Fibroblast of skin of abdomen (primary cell): ENCODE measurements at places on chromosomes 12 and 14.

- peak; percentile 58 for DNase-seq
Observed at GRCh38 chr14:75042035-75042434, 9.2 kb downstream of the MLH3 start.

- DNase-seq: no peak
Observed at GRCh38 chr14:101113108-101113612, 209.6 kb upstream of the RTL1 start.

- DNase-seq: no peak
Observed at GRCh38 chr12:97061171-97061570, 154.1 kb downstream of the NEDD1 start.

DNA sequence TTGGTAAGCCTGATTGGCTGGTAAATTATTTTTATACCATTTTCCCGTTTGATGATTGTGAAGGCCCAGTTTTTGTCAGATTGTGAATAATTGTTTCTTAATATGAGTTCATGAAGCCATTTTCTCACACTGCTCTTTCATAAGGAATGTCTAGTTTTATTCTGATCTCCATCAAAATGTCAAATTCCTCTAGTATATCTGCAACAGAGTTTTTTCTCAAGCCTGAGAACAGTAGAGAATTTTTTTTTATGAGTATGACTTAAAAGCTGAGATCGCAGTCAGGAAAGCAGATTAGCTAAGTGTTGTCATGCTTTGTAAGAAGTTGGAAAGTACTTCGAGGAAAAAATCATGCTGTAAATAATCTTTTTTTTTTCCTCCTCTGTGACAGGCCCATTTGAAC, 484.9 kb upstream of the ATP2B1 start:
- DNase-seq: no peak

DNA sequence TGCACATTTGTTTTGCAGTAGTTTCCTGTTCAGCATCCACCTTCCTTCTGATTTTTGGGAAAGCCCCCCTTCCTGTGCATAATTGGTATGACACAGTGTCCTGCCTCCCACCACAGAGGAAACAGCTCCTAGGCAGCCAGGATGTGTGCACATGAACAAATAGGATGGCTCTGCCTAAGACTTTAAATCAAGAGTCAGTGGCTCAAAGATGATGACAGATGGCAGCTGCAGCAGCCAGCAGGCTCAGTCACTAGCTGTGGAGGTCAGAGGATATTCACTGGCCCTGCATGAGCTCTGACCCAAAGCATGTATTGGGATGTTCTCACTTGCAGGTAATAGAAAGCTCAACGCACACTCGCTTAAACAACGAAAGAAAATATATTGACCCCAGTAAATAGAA, 90.3 kb downstream of the KCNK10 start:
- no peak for DNase-seq

DNA sequence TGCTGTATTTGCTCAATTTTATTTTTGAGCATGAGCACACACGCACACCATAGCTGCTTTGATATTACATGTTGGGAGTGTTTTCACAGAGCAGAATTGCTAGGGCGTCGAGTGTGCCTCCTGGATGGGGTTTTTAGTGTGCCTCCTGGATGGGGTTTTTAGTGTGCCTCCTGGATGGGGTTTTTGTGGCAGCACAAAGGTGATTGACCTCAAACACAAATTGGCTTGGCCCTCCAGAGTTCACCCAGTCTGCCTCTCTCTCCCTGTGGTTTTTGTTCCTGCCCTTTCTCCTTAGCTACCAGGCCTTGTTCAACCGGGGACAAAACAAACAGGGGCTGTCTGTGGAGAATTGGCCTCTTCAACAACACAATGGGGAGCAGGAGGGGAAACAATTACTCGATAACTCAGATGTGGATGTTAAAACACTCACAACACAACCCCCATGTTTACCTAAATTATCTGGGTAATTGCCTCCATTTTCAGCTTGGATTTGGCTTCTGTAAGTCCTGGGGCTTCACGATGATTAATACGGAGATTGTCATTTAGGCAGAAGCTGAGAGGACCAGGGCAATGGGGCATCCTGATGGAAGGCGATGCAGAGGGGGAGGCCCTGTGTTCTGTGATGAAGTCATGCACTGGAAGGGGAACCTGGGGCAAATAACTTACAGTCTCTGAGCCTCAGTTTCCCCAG, 26.9 kb downstream of the TBX3 start:
- no peak for DNase-seq

GRCh38 chr14:103931422-103931821, 3.2 kb downstream of the TDRD9 start:
- no peak for DNase-seq

- peak; percentile 64 for DNase-seq
Observed at GRCh38 chr14:54329082-54329695, 67.6 kb upstream of the CDKN3 start.

DNA sequence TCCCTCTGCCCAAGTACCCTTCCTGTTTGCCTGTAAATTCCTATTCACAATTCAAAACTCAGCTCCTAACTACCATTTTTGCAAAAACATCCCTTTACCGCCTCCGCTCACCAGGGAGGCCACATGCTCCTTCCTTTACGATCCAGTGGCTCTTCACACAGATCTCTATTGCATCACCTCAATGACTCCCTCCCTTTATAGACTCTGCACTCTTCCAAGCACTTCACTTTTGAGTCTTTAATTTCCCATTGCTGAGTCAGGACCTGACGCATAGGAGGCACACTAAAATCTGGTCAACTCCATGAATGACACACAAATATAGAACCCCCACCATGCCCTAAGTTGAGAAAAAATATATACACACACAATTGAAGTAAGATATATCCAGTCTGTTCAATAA, 45.9 kb downstream of the PPP1R13B start:
- peak; percentile 78 for DNase-seq

DNA sequence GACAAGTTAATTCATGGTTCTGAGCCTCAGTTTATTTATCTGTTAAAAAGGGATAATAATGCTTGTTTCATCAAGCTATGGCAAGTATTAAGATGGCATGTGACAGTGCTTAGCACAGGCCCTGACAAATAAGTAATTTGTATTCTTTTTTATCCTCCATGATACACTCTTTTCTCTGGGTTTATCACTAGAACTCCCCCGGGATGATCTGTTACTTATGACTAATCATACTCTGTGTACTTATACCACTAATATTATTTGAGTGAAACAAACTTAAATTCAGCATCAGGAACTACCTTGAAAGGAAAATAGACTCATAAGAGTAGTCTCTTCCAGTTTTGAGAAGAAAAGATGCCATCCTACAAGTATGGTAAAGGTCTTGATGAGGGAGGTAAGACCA, 283.8 kb downstream of the PAWR start:
- DNase-seq: no peak

GRCh38 chr14:74562515-74563232, 49.4 kb downstream of the LTBP2 start:
- no peak for DNase-seq

DNA sequence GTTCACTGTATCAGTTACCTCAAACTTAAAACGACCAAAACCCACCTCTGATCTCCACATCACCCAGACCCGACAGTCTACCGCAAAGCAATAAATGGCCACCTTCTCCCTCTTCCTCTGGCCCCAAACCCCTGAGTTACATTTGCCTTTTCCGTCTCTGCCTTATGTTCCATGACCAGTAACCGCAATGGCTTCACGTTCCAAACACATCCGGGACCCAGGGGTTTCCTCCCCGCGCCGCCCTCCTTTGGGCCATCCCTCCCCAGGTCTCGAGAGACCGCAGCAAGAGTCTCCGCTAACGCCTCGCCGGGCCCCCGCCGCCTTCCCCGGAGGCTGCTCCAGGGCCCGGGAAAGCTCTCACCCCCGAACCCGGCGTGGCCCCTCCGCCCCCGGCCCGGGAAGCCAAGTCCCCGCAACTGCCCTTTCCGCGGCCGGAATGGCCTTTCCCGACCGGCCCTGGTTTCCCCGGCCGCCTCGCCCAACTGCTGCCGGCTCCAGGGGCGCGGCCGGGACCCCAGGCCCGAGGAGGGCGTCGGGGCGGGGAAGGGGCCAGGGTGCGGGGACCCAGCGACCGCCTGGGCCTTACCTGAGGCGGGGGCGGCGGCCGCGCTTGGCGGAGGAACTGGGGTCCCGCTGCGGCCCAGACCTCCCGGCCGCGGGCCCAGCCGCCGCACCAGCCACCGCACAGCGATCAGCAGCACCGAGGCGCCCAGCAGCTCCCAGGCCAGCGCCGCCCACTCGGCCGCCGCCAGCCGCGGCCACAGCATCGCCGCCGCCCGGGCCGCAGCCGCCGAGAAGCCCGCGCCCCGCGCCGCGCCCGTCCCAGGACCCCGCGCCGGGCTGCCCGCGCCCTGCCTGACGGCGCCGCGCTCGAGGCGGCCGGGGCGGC, at the start of gene ANKLE2:
TSS of gene ANKLE2 (minus strand) at position 801 of the 889 bp plus-strand sequence. CDS start at position 767, 34 bp downstream.
- DNase-seq: peak; percentile 75

DNA sequence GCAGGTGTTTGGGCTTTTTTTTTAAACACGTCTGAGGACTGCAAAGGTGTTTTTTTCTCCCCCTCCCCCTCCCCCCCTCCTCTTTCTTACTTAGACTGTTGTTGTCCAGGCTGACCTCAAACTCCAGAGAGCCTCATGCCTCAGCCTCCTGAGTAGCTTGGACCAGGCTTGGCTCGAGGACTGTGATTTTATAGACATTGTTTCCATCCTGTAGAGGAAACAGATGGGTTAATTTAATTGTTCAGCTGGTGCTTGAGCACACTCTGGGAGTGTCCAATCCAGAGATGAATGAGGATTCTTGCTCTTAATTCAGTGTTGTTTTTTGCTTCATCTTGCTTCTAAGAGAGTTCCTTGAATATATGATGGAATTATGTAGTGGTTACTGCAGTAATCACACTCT, 42.1 kb downstream of the RASSF3 start:
- no peak for DNase-seq

- DNase-seq: no peak
Observed at GRCh38 chr14:88931321-88932110, 107.1 kb downstream of the TTC8 start.

DNA sequence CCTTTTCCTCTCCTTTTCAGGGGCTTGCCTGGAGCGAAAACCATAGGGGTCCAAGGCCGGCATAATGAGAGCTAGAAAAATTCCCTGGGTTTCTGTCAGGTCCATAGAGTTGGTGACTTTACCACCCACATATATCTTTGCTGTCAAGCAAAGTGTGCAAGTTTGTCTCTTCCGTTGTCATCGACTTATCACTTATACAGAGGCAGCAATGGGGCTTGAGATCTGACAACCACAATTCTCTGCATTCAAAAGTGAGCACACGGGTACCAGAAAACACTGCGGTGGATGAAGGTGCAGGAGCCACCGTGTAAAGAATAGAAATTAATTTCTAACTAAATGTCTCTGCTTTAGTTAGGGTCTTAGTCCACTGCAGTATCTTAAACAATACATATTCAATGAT, 162.3 kb downstream of the DAD1 start:
- no peak for DNase-seq

- DNase-seq: no peak
Observed at GRCh38 chr12:26773313-26774104, 59.5 kb downstream of the ITPR2 start.

DNA sequence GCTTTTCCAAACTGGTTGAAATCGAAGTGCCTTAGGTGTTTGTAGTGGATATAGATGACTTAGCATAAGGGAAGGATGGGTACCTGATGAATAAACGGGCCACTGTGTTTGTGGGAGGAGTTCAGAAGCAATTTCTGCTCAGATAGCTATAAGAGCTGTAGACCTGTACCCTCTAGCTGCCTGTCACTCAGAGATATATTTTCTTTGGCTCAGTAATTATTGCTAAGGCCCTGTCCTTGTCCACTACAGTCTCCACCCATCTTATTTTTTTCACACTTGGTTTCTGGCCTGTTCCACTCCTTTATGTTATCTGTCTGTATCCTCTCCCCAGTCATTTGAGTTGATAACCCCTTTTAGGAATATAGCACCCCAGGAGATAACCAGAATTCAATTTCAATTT, 74.8 kb upstream of the RMST start:
- no peak for DNase-seq

DNA sequence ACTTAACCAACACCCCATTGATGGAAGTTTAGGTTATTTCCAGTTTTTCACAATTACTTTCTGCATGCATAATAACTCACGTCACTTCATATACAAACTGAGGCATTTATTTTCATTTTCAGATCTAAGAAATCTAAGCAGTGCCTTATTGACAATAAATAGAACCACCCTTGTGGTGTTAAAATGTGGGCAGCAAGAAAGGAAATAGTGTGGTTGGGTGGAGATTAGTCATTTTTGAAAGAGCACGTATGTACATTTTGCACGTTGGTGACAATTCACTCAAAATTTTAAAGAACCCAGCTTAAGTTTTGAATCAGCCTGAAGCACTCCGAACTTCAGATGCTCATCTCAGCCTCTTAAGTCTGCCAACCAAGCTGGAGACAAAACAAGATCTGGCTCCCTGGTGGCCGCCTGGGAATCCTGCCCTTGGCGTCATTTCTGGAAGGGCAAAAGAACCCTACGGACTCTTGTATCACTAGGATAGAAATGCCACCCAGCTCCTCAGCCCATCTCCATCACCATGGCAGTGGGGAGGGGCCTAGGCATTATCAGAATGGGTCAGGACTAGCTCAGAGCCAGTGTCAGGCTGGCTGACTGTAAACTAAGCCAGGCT, 89.5 kb upstream of the BCL2L14 start:
- peak; percentile 37 for DNase-seq

GRCh38 chr12:4780641-4781611, 60.7 kb downstream of the GALNT8 start:
- no peak for DNase-seq

DNA sequence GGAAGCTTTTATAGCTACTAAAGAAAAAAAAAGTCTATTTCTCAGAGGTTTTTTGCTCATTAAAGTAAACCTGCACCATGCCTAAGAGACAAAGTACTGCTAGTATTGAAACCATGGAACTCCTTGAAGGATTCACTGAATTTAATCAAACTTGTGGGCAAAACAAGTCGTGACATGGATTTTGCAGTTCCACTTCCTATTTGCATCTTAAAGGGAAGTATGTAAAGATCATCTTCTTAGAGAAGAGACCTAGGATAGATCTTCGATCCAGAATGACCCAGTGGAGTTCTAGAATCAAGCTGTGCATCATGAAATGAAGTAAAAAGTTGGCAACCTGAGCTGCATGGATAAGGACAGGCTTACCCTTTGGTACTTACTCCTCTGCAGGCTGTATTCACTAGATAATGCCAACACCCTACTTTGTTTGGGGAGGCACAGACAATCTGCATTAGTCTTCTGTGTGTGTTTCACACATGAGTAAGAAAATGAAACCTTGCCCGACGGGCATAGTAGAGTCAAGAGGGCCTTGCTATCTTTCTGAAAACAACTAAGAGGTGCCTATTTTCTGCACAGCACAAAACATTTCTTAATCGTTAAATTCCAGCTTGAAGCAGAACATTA, 1.9 kb downstream of the GNG2 start:
- no peak for DNase-seq

- DNase-seq: no peak
Observed at GRCh38 chr14:44135972-44136371, 371.1 kb downstream of the FSCB start.

- no peak for DNase-seq
Observed at GRCh38 chr14:34177466-34177865, 226.6 kb upstream of the EGLN3 start.

DNA sequence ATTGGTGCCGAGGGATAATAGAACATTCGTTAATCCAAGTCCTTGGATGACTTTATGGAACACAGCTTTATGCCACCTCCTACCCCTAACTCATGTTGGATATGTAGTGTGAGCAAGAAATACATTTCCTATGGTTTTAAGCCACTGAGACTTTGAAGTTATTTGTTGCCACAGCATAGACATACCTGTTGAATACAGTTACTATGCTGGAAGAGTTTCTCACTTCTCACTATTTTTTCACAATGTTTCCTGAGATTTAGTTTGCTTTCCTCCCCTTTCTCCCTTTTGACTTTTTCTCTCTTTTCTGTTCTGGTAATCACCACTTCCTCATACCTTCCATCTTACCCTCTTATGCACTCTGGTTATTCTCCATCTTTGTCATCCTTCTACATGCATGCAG, 7.5 kb upstream of the CLEC4E start:
- no peak for DNase-seq

GRCh38 chr14:55124774-55125386, 4.2 kb upstream of the LGALS3 start:
- DNase-seq: no peak
